ENCODE measurements at places on chromosomes 6 and 20. TPM values are rescaled to one million over a fixed set of nuclear protein-coding genes. Genes with fewer than 3 reads are reported as not detected.

Gene KCNK16
- total RNA-seq: not detected

Gene TSPYL1
- 56.6 TPM for total RNA-seq

Gene IL20RA
- total RNA-seq: not detected

Gene INSM1
- total RNA-seq: 7.4 TPM

Gene LRRC73
- 0.11 TPM for total RNA-seq

Gene C20orf204
- total RNA-seq: 2.4 TPM

Gene MUC21
- total RNA-seq: not detected

Gene NMBR
- total RNA-seq: not detected

Gene ZSWIM3
- 5.9 TPM for total RNA-seq

Gene SRMS
- not detected for total RNA-seq

Gene TSBP1
- not detected for total RNA-seq

Gene SEMG1
- not detected for total RNA-seq

Gene HM13
- total RNA-seq: 153 TPM

Gene MTFR2
- 21.7 TPM for total RNA-seq

Gene HSPA12B
- total RNA-seq: not detected

Gene RNF39
- not detected for total RNA-seq

Gene SLC24A3
- total RNA-seq: not detected

Gene GHRH
- total RNA-seq: not detected

Gene CRISP2
- not detected for total RNA-seq

Gene RNF114
- total RNA-seq: 67.1 TPM

Gene PCIF1
- total RNA-seq: 33.6 TPM

Gene DUSP22
- 24.4 TPM for total RNA-seq

Gene ULBP3
- 1.6 TPM for total RNA-seq

Gene SLA2
- 47.8 TPM for total RNA-seq

Gene SLC16A10
- total RNA-seq: 3.5 TPM

Gene ABHD16B
- total RNA-seq: not detected

Gene HAO1
- not detected for total RNA-seq

Gene COL12A1
- total RNA-seq: not detected

Gene KHDC1L
- total RNA-seq: 0.37 TPM

Gene RAB32
- not detected for total RNA-seq

Gene SSR1
- total RNA-seq: 165 TPM

Gene SLC17A3
- not detected for total RNA-seq

Gene KIAA0408
- 9.0 TPM for total RNA-seq

Gene SRC
- total RNA-seq: 2.4 TPM

Gene PTP4A1
- 92.3 TPM for total RNA-seq

Gene SMIM28
- total RNA-seq: not detected

Gene EPB41L1
- 0.35 TPM for total RNA-seq

Gene SAMD3
- total RNA-seq: 12.5 TPM

Gene AVP
- not detected for total RNA-seq

Gene FRMD1
- total RNA-seq: not detected
